ENCODE measurements at places on chromosomes 5 and 9.

DNA sequence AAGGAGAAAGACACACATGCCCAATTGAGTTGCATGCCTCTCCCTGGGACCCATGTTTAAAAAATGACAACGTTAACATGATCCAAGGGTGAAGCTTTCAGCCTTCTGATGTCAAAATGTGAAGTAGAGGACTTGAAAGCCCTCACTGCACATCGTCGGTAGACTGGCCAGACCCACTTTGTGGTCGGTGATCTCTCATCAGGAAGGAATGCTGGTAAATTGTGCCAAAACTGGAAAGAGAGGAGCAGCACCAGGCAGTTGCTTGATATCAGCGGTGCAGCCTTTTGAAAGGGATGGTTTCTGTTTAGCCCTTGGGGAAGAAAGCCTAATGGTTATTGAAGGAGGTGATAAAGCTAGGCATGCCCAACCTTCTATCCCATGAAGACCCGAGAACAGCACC is 125.3 kb upstream of the MARCHF11 start:
- no peak for DNase-seq

GRCh38 chr9:109320331-109320741 is 523 bp downstream of the EPB41L4B start:
- no peak for DNase-seq

DNA sequence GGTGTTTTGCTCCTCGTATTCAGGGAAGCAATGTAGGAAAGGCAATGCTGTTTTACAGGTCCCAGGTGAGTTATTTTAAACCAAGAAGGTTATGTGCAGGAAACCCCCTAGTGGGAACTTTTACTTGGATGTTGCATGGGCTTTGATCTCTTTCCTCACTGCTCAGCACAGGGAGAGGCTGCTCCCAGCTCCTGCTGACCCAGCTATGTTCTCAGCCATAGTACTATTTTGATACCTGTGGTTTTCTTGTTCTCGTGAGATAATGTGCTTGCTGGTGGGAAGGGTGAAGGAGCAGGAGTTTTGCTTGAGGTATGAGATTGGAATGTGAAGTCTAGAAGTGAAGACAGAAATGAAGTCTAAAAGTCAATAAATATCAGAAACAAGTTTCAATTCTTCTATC is 265.6 kb upstream of the FBXL7 start:
- DNase-seq: no peak

DNA sequence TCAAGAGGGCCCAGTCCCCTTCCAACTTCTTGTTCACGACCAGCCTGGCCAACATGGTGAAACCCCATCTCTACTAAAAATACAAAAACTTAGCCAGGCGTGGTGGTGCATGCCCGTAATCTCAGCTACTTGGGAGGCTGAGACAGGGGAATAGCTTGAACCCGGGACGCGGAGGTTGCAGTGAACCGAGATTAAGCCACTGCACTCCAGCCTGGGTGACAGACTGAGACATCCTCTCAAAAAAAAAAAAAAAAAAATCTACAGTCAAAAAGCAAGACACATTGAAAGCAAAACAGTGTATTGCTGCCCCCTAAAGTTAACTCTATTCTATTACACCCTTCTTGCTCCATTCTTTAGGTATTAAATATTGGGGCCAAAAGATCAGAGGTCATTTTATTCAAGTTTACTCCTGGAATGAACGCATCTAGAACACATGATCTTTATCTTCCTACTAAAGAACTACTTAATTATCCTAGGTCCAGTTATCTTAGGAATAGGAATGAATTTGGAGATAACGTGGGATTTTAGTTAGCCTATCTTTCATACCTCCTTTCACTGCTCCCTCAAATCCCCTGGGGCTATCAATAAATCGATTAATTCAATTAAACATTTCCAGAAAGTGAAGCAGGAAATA is 2.4 kb downstream of the ATG12 start:
- no peak for DNase-seq

DNA sequence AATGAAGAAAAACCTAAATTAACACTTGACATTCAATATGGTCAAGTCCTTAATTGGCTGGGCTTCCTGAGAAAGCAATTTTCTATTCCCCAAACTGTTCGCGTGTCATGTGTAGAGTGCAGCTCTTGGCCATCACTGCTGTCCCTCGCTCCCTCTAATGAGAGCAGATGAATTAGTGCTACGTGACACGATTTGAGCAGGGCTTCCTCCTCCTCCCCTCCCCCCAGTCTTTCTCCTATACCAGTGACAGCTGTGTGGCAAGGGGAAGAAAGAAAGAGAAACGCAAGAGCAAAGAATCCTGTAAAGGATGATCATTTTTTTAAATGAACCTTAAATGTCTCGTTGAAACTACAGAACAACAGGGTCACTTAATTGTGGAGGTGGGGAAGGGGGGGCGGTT is 159.6 kb downstream of the BNC2 start:
- DNase-seq: no peak

DNA sequence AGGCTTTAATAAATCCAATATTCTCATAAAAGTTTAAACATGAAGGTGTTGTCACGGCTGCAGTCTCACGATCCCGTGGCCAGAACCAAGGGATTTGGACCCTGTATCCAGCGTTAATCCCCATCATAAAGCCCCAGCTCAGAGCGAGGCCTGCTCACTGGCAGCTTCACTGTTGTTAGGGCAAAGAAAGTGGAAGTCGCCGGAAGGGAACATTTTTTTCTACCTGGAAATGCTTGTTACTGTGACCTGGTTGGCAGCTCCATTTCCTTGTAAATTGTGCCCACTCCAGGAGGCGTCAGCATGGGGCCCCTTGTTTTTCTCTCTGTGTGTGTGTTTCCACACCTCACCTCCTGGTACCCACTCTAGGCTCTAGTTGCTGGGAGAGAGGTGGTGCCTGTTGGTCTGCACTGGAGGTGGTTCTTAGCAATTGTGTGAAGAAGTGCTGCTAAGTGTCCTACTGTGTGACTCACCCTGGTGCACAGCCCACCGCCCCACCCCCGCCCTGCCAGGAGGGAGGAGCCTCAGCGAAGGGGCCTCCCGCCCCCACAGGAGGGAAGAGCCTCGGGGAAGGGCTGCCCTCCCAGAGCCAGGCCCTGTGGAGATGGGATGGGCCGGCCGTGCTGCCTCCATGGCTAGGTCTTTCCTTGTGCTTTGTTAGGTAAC is 105.1 kb downstream of the EHMT1 start:
- DNase-seq: no peak

- no peak for DNase-seq
These were observed 456.8 kb downstream of the EBF1 start for GRCh38 chr5:158642879-158643278.
